ENCODE measurements at places on chromosomes 3 and 15. TPM values are rescaled to one million over a fixed set of nuclear protein-coding genes. Genes with fewer than 3 reads are reported as not detected.

The TUSC7 gene
- not detected for polyA plus RNA-seq

The ATP8B4 gene
- polyA plus RNA-seq: 4.8 TPM

The MUC13 gene
- not detected for polyA plus RNA-seq

The SKOR1 gene
- 0.65 TPM for polyA plus RNA-seq

GRCh38 chr3:136728918-136729317 lies 23.3 kb downstream of the STAG1 start:
- no peak for DNase-seq

- DNase-seq: no peak
Observed at GRCh38 chr3:38853011-38853410, 37.0 kb upstream of the SCN10A start.

DNA sequence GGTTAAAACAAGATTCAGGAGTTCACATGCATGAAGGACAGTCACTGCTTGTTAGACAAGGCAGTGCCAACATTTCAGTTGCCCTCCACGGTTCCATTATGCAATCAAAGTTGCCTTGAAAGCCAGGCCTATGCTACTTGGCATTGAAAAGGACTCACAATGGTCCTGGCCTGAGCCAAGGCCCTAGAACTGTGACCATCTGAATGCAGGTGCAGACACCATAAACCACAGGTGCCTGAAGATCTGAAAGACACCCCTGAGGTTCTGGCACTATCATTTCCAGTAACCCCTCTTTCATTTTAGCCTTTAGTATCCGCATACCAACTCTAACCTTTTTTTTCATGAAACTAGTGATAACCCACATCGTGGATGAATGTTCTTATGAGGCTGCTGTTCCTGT lies 2.8 kb downstream of the GABRA5 start:
- DNase-seq: no peak

- no peak for DNase-seq
Observed at GRCh38 chr3:81732642-81733041, 28.8 kb downstream of the GBE1 start.
